ENCODE measurements at places on chromosomes 3 and 15.

DNA sequence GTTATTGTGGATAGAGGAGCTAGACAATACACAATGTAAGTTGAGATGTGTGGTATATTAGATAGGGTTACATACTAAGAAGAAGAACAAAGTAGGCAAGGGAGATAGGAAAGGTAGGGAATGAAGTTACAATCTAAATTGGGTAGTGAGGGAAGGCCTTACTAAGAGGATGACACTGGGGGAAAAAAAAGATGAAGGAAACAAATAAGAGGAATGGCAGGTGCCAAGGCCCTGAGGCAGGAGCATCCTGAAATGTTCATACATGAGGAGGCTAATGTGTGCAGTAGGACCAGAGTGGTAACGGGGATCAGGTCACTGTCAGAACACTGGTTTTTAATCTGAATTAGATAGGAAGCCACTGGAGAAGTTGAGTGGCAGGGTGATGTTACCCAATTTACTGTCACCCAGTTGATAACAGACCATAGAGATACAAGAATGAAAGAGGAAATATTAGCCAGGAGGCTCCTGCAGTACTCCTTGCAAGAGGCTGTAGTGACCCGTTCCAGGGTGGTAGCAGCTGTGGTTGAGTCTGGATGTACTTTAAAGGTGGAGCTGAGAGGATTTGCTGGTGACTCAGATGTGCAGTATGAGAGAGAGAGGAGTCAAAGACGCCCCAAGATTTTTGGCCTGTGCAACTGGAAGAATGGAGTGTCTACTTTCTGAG lies 14.4 kb downstream of the RTP1 start:
- DNase-seq, result no peak

- DNase-seq, result no peak
These were observed 27.1 kb downstream of the CLRN1 start for GRCh38 chr3:150945226-150946032.

DNA sequence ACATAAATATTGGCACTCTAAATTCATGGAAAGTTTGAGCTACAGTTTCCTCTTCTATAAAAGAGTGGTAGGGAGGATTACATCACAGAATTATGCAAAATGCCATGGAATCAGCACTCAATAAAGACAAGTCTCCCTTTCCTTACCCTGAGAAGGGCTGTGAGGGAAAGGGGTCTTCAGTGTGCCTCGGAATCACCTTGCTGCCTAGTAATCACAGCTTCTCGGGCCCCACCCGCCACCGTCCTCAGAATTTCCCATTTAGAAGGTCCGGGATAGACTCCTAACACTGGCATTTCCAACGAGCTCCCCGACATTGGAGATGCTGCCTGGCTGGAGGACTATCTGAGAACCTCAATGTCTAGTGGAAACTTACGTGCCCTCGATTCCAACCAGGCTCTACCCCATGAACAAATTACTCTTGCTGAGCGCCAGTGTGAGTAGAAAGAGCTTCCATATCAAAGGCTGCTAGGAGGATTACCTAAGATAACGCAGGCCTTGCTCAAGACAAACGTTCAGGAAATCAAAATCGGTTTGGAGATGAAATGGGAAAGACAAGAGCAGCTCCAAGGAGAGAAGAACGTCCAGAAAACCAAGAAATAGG lies 92.1 kb upstream of the CHD2 start:
- no peak for DNase-seq

DNA sequence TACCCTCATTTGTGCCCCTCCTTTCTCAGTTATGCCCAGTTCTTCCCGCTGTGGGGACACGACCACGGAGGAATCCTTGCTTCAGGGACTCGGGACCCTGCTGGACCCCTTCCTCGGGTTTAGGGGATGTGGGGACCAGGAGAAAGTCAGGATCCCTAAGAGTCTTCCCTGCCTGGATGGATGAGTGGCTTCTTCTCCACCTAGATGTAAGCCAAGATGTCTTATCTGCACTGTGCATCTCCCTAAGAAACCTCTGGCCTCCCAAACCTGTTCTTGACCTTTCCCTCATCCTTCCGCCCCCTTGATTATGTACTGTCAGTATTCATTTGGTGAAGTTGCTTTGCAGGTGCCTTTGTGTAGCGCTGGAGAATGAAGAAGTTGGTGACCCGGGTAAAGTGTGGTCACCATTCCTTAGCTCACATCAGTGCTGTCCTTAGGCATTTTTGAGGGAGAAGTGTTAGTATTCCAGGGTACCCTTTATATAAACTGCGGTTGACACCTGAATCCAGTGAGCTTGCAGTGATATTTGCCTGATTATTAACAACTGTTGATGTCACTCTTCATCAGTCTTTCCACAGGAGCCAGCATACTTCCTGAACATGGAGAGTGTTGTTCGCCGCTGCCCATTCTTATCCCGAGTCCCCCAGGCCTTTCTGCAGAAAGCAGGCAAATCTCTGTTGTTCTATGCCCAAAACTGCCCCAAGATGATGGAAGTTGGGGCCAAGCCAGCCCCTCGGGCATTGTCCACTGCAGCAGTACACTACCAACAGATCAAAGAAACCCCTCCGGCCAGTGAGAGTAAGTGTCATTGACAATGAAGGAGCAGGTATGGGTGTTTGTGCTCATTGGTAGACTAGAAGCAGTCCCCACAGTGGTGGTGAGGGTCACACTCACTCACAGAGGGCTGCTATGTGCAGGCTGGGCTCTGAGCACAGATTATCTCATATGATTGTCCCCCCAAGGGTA lies 966 bp downstream of the ALAS1 start:
- DNase-seq, result no peak

DNA sequence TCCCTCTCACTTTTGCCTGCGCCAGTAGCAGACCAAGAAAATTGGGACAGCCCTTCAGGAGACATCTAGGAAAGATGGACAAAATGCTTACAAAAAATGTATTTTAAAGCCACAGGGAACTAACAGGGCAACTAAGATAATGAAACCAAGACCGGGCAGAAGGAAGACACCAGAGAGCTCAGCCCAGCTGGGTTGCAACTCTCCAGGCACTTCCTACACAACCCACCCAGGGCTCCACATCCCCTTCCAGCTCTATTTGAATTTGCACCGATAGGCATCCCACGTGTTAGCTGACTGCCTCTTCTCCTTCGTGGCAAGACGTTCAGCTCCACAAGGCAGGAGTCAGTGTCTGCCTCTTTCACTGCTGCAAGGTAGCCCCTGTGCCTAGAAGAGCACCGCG lies 6.6 kb upstream of the ATP10A start:
- DNase-seq, result no peak

GRCh38 chr15:90820481-90820880 lies 47.9 kb upstream of the FURIN start:
- DNase-seq, result no peak

GRCh38 chr3:152350776-152351175 lies 82.0 kb downstream of the MBNL1 start:
- DNase-seq, result no peak

GRCh38 chr15:100785181-100786138 lies 94.2 kb upstream of the ALDH1A3 start:
- no peak for DNase-seq

GRCh38 chr15:101397521-101398003 lies 91.9 kb downstream of the PCSK6 start:
- no peak for DNase-seq

- DNase-seq, result no peak
These were observed 978.1 kb upstream of the ALCAM start for GRCh38 chr3:104388619-104389018.

DNA sequence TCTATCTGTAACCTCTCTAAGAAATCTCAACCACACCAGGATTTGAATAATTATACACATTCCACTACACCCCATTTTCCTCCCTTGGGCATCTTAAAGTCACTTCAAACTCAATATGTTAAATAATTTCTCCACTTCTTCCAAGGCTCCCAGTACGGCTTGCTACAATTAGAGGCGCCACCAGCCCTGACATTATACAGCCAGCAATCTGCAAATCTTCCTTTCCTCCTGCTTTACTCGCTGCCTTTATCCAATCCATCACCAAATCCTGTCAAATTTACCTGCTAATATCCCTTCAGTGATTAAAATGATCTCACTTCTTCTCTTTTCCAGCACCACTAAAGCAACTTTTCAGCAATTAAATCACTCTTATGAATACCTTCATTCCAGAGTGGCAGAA lies 13.9 kb downstream of the WWTR1 start:
- DNase-seq, result no peak

DNA sequence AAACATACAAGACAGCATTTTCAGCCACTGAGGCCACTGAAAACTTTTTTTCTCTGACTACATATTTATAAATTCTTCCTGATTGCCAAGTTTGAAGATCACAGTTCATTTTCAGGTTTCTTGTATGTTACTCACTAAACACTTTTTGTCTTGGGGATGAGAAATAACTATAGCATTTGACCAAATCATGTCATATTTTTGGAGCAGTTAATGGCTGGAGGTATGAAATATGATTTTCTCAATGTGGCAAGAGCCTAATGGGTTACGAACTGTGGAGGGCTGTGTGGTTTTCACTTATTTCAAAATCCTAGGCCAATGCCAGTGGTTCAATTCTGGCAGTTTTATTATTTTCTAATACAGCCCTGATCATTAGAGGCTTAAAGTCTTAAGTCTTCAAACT lies 64.4 kb downstream of the USP13 start:
- DNase-seq, result no peak

GRCh38 chr3:25863011-25863415 lies 73.1 kb downstream of the OXSM start:
- DNase-seq, result no peak

- no peak for DNase-seq
These were observed 137.9 kb downstream of the SSR3 start for GRCh38 chr3:156416846-156417558.

All from stimulated activated CD8-positive, alpha-beta memory T cell treated with anti-CD3 and anti-CD28 coated beads, Interleukin-4, amount 100 ng/mL, for 1 hour (primary cell).